ENCODE measurements at places on chromosomes 5 and 9.

GRCh38 chr9:127853312-127854183 is 910 bp downstream of the ENG start:
- DNase-seq = no peak

DNA sequence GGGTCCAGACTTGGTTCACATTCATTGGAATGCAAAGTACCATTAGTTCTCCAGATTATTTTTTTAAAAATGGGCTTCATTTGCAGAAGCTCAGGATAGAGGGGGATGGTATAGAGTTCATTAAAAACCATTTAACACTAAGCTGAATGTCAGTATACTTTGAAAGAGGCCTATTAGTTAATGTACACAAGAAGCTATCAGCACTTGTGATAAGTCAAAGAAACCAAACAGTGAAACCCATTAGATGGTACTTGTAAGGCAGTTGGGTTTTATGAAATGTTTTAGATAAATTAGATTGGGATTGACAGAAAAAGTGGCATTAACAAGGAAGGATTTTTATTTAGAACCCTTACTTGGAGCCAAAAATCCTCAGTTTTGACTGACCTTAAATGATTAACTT is 229.2 kb upstream of the MPDZ start:
- DNase-seq = no peak

DNA sequence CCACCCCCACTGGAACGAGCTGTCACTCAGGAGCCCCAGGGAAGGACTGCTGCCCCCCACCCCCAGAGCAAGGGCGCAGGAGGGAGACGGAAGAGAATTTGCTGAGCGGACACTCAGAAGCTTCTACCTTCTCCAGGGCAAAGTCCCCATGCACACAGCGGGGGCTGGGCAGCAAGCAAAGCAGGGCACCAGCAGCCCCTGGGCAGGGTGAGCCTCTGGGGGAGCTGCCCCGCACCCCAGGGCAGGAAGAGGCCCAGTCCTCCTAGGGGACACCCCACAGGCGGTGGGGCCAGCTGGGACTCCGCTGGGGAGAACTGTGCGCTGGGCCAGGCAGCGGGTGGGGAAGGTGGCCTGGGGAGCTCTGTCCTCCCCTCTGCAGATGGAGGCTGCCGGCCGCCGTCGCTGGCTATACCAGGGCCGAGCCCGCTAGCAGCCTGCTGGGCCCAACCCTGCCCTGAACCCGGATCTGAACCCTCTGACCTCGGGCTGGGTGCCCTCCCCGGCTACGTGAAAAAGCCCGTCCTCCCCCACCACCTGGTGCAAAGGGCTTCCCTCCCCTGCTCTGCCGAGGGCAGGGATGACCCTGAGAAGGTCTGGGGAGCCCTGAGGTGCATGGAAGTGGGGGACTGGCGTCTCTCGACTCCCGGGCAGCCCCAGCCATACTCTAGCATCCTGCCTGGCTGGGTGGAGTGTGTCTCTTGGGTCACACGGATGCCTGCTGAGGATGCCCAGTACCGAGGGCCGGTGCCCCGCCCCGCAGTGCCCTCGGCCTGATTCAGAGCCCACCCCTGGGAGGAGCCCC is 597 bp upstream of the SLC34A3 start:
- no peak for DNase-seq

- DNase-seq = no peak
Measured at GRCh38 chr5:96408210-96408777, 24.8 kb downstream of the PCSK1 start.

DNA sequence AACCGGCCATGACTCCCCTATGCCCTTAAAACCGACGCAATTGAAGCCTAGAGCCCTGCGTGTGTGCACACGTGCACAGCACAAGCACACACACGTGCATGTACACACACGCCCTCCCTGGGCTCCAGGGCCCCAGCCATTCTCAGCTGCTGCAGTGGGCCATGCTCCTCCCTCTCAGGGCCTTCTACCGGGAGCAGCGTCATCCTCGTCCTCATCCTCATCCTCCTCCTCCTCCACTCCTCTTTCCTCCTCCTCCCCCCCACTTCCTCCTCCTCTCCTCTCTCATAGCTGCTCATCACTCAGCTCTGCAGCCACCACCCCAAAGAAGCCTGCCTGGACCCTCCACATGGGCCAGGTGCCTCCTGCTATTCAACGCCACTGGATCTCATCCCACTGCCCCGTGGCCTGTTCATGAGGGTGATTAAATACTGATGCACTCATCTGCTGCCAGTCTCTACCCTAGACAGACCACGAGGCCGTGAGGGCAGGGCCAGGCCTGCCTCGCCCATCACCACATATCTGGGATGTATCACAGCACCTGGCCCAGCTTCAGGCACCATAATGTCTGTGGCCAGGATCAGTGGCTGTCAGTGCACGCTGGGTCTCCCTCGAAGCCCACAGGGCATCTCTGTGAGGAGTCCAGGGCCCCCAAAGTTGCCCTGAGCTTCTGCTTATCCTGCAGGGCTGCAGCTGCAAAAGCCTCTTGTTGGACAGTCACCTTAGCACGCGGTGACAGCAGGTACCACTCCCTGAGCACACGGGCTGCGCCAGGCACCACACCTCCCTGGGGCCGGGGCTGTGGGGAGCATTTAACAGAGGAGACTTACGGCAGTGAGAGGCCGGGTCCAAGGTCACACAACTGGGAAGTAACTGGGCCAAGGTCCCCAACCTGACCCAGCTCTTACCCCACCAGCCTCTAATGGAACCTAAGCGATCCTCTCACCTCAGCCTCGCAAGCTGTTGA is 9.8 kb downstream of the FAM78A start:
- no peak for DNase-seq
